ENCODE measurements at places on chromosomes 12 and 14.

- DNase-seq, result no peak
Observed at GRCh38 chr12:5102261-5102789, 58.6 kb downstream of the KCNA5 start.

DNA sequence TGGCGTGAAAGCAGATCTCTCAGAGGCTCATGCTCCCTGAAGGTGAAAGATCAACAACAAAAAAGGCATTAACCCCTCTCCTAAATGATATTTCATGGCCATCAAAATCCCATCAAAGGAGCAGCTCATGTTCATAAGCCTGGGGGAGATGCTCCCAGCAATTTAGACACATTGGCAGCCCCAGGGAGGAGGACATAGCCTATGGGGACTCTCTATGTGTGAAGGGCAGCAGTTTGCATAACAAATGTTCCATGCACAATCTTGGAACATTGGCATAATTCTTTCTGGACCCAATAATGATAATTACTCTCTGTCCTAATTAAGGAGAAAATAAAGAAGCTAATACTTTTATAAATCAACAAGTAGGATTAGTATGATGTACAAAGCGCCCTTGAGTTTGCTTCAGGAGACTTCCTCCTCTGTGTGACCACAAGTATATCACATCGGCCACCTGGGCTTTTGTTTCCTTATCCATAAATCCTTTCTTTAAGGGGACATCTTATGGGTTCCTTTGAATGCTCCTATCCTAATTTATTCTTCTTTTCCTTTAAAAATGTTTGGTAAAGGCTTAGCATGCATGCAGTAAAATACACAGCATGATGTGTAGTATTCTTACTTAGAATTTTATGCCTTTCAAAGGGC is 161.9 kb upstream of the PLEKHG7 start:
- no peak for DNase-seq

GRCh38 chr14:91272341-91273272 is 28.1 kb upstream of the GPR68 start:
- no peak for DNase-seq

- no peak for DNase-seq
Observed at GRCh38 chr12:89319122-89319521, 33.2 kb downstream of the DUSP6 start.

DNA sequence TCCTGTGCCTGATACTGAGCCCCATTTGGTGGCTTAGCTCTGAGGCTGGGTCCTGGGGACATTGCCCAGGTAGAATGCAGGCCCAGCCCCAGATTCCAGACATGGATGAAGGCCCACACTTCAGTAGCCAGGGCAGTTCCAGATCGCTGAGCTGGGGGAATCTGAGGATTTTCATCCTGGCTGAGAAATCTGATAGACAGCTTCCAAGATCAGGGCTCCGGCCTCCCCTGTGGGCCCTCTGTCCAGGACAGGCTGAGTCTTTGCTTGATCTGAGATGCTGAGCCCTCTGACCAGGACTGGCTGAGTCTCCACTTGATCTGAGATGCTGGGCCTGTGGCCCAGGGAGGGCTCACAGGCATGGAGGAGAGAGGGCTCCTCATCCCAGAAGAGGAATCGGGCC is 3.3 kb upstream of the RASAL1 start:
- no peak for DNase-seq

DNA sequence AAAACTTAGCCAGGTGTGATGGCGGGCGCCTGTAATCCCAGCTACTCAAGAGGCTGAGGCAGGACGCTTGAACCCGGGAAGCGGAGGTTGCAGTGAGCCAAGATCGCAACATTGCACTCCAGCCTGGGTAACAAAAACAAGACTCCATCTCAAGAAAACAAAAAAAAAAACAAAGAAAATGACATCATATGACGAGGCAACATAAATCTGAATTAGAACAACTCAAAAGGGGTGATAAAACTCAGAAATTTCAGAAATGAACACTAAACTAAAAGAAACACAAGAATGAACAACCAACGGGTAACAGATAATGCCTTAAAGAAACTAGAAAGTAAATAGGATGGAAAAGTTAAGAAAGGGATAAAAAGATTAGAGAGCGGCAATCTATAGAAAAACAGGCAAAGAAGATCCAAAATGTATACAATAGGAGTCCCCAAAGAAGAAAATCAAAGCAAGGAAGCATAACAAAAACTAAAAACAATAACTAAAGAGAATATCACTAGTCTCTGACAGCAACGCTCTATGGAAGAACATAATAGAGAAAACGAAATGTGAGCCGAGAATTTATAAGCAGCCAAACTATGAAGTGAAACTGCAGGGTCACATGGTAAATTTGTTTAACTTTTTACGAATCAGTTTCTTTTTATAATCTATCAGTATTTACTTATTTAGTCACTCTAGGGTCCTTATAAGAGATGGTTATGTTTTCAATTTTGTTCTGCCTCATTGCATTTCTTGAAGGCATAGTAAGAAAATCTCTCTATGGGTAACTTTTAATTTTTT is 45.7 kb downstream of the SPPL3 start:
- DNase-seq, result no peak

DNA sequence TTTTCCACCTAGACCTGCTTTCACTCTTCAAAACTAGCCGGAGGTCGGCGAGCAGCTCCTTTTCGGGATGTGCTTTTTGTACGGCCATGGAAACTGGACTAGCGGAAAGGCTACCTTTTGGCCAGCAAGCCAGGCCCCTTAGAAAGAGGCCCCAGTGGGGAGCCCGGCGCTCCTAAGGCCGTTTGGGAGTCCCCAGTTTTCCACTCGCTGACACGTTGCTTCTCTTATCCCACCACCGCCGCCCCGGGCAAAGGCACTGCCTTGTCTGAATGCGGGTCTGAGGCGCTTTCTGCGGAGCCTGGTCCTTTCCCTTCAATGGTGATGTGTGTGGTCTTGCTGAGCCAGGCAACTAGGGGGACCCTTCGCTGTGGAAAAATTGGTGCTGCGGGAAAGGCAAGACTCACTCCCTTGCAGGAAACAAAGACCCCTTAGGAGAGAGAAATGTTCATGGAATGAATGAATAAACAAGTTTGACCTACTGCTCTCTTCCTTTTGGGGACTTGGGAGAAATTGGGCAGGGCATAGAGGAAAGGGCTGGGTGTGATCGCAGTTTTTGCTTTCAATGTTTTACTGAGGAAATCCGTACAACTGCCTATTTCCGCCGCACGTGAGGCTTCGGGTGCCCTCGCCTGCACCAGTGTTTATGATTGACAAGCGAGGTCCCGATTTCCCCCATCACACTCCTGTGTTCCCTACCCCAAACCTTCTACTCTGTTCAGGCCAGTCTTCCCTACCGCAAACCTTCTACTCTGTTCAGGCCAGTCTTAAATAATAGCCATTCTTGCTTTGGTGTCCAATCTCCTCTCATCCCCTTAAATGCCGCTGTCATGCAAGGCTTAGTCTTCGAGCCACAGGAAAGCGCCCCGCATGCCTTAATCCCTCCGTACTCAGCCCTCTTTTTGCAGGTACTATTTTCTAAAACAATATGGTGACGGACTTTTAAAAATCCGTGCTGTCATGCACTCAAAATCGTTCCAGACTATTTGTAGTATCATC is 1.0 kb upstream of the SLC38A2 start:
- DNase-seq, result peak; percentile 28

GRCh38 chr12:107530701-107531100 is 154.9 kb upstream of the PWP1 start:
- DNase-seq, result no peak

- DNase-seq, result no peak
Observed at GRCh38 chr14:78340250-78340649, 170.1 kb downstream of the NRXN3 start.

DNA sequence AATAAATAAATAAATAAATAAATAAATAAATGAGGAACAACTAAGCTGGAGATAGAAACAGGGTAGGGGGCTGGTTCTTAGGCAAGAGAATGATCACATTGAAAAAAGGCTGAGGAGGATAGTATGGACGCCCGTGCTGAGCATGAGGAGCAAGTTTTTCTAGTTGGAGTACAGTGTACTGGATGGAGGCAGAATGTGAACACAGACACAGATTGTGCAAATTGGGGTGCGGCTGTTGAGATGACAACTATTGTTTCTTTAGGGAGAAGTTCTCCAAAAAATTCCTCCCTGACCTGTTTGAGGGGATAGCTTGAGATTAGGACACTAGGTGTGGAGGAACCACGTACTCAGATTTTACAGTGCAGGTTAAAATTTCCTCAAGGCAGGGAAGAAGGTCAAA is 979 bp upstream of the BIN2 start:
- no peak for DNase-seq

DNA sequence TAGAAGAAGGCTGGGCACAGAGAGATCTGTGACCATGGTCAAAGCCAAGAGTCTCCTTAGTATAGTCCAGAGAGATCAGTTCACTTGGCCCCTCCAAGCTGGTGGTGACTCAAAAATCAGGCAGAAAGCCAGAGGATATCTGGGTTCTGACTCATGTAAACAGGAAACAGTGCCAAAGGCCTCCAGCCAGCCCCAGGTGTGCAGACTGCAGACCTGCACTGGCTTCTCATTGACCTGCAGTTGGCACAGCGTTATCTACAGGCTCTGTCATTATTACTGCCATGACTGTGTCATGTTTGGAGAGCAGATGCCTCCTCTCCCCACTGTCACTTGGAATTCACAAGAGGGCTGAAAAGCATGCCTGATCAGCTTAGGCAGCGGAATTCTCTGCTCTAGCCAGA is 295.7 kb upstream of the PRKD1 start:
- DNase-seq, result no peak

DNA sequence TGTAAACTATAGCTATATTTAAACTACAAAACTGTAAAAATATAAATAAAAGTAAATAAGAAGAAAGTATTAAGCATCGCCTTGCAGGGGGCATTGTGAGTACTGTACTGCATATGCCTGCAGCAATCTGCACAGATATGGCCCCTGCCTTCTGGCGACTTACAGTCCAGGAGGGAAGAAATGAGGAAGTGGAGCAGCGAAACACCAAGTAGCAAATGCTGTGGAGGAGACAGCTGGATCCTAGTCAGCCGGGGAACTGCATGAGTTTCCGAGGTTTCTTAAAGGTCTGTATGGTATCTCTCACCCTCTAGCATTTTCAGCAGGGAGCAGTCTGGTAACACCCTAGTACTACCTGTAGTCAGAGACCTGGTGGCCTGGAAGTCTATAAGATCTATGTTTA is 256.9 kb downstream of the CACNA1C start:
- DNase-seq, result no peak

DNA sequence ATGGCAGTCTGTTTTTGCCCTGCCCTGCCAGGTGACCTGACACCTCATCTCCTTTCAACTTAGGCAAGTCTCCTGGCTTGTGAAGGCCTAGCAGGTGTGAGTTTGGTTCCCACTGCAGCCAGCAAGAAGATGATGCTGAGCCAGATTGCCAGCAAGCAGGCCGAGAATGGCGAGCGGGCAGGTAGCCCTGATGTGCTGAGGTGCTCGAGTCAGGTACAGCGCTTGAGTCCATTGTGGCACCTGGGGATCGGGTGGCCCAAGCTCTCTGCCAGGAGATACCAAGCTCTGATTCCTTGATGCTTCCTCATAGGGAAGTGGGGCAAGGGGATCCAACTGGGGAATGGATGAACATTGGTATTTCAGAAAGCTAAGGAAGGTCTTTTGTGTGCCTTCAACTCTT is 4.1 kb upstream of the CSAD start:
- DNase-seq, result no peak

GRCh38 chr14:75286313-75286712 is 7.7 kb downstream of the FOS start:
- no peak for DNase-seq

DNA sequence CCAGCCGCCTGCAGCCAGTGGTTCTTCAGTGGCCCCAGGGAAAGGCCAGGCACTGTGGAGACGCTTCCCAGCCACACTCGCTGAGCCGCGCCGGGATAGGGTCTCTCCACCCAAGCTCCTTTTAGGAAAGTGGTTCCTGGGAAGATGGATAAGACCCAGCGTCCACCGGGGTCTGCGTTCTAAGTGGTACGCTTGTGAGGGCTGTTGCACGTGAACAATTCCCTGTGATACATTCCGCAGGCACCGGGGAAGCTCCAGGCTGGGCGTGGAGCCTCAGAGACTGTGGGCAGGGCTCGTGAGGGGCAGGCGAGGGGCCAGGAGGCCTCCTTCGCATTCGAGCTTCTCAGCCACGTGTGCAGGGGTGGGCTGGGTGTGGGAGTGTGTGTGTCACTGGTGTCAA is 48.4 kb downstream of the GALNT9 start:
- DNase-seq, result no peak

- no peak for DNase-seq
Observed at GRCh38 chr12:22536971-22537544, 7.3 kb downstream of the C2CD5 start.

- no peak for DNase-seq
Observed at GRCh38 chr14:74979442-74980397, 23.0 kb upstream of the EIF2B2 start.

DNA sequence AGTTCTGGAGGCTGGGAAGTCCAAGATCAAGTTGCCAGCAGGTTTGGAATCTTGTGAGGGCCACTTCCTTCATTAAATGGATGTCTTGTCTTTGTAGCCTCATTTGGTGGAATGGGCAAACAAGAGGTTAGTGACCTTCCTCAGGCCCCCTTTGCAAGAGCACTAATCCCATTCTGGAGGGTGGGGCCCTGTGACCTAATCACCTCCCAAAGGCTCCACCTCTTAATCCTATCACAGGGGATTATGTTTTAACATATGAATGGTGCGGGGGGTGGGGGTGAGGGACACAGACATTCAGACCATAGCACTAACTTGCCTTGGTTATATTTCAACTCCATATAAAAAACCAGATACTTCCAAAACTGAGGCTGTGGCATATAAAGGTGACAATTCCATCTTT is 59.9 kb upstream of the PPP4R3A start:
- DNase-seq, result no peak

DNA sequence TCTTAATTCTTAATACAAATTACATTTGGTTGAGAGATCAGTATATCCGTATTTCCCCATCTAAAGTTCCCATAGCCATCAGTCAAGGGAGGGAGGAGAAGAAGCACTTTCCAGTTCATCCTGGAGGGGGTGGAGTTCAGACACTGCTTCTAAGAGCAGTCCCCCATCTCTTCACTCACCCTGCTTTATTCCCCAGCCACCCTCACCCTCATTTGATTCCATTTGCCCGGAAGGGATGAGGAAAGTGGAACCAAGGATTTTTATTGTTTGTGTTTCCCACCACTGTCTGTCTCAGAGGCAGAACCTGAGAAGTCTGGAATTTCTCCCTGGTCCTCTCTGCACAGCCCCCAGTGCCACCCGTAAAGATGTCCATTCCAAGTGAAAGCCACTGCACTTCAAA is 134.2 kb upstream of the HIF1A start:
- DNase-seq, result no peak

- no peak for DNase-seq
Observed at GRCh38 chr12:6363010-6363329, 12.4 kb downstream of the SCNN1A start.

- DNase-seq, result no peak
Observed at GRCh38 chr12:75087654-75088053, 122.0 kb downstream of the KCNC2 start.
